ENCODE measurements at places on chromosomes 2 and 18.

GRCh38 chr2:66577321-66578053 lies 142.6 kb downstream of the MEIS1 start:
- DNase-seq = no peak

- no peak for DNase-seq
Measured at GRCh38 chr18:54125429-54125828, 99.0 kb downstream of the MBD2 start.

GRCh38 chr2:73749314-73749713 lies 12.2 kb upstream of the TPRKB start:
- DNase-seq = no peak

GRCh38 chr2:129004485-129004884 lies 685.8 kb upstream of the HS6ST1 start:
- no peak for DNase-seq

GRCh38 chr2:108200569-108200968 lies 39.2 kb upstream of the SULT1C3 start:
- no peak for DNase-seq

DNA sequence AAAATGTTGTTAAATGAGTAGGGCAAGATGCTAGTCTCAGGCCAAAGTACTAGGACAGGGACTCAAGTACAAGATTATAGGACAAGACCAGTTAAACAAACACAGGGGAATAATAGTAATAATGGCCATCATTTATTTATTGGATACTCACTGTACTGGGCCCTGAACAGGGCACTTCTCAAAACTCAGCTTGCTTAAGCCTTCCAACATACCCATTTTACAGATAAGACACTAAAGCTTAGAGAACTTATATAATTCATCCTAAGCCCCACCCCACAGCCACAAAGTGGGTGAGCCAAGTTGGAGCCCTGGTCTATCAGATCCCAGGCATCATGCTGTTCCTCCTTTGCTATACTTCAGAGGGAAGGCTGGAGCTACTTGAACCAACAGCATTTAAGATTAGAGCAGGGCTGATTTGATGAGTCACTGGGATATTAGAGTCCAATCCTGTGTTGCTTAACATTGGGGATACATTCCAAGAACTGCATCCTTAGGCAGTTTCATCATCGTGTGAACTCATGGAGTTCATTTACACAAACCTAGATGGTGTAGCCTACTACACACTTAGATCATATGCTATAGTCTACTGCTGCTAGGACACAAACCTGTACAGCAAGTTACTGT lies 153.6 kb downstream of the MTCL1 start:
- DNase-seq = no peak

DNA sequence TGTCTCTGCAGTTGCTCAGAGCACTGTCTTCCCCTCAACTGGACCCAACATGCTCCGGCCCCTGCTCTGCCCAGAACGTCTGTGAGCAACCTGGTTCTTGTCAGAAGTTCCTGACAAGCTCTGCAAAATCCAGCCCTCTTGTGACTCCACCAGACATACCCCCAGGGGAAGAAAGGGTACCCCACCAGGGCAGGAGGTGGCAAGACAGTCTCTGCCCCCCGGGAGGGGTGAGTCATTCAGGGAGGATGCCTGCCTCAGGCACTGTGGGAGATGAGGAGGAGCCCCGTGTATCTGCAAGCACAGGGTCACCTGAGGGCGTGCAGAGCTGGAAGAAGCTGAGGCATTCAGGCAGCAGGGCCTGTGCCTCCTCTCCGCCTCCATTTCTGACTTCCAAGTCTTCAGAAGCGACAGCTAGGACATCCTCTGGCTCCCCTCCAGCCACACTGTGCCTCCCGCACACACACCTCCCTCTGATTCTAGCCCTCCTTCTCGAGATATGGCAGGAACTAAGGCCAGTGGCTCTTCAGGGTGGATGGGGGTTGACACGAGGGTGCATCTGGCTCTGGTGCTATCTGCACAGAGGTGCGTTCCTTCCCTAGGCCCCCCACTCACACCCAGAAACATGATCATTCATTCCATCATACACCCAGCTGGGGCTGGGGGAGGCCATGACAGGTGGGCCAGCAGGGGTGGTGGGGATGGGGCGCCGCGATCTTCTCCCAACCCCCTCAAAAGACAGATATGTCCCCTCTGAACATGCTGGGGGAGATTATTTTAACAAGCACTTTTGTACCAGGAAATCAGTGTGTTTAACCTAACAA lies 222.2 kb downstream of the CYP26B1 start:
- no peak for DNase-seq

DNA sequence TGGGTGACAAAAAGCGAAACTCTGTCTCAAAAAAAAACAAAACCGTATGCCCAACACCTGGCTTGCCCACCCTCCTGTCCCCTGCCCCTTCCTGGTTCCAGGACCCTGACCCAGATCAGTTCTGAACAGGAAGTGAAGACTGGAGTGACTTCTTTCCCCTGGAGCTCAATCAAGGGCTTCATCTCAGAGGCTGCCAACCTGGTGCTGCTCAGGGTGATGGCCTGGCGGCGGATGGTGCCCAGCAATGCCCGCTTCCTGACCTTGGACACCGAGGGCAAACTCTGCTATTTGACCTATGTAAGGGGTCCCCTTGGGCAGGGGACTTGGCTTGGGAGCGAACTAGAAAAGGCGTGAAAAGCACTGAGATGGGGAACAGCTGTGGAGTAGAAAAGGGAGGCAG lies 5.9 kb downstream of the CATIP start:
- no peak for DNase-seq

DNA sequence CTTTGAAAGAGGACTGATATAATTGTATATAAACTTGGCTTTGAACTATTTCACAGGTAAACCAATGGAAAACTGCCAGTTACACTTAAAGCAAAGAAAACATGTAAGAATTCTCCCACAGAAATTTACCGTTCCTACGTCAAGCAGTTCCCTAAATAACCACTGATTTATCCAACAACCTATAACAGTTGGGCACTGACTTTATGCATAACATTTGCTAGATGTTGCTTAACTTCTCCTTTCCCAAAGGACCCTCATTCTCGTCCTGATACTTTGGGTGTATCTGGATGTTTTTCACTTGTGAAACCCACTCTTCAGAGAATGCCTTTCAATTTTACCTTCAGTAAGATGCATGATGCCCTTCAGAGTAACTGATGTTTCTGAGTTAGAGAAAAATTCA lies 43.8 kb downstream of the STAT1 start:
- no peak for DNase-seq

GRCh38 chr2:15107137-15107536 lies 454.0 kb downstream of the NBAS start:
- no peak for DNase-seq

GRCh38 chr18:12518326-12518725 lies 110.6 kb downstream of the PRELID3A start:
- DNase-seq = no peak

- DNase-seq = no peak
Measured at GRCh38 chr2:222504191-222504590, 79.8 kb downstream of the SGPP2 start.

- DNase-seq = no peak
Measured at GRCh38 chr2:109635426-109636304, 21.5 kb downstream of the SOWAHC start.

- no peak for DNase-seq
Measured at GRCh38 chr18:44741511-44741910, 60.8 kb downstream of the SETBP1 start.

- no peak for DNase-seq
Measured at GRCh38 chr2:104658144-104658835, 195.6 kb upstream of the POU3F3 start.

All from stimulated activated CD8-positive, alpha-beta memory T cell treated with anti-CD3 and anti-CD28 coated beads, Interleukin-7, amount 100 ng/mL, for 4 hours (primary cell).